ENCODE measurements at places on chromosomes 5 and 9.

- no peak for DNase-seq
Measured at GRCh38 chr9:92257327-92257726, 36.2 kb downstream of the IARS1 start.

DNA sequence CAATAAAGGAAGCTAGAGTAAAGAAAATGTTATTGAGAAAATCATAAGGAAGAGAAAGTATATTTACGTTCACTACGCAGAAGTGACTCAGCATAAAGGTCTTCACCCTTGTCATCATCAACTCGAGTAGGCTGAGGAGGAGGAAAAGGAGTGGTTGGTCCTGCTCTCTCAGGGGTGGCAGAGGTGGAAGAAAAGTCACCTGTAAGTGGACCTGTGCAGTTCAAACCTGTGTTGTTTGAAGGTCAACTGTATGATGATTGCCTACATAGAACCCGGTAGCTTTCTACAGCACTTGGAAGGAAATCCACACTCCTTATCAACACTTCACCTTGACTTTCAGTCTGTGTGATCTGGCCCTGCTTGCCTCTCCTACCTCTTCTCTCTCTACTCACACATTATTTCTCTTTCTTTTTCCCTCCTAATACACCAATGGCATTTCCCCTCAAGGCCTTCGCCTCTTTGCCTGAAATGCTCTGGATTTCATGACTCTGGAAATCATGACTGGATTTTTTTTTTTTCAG lies 109.3 kb upstream of the CPEB4 start:
- DNase-seq: no peak

DNA sequence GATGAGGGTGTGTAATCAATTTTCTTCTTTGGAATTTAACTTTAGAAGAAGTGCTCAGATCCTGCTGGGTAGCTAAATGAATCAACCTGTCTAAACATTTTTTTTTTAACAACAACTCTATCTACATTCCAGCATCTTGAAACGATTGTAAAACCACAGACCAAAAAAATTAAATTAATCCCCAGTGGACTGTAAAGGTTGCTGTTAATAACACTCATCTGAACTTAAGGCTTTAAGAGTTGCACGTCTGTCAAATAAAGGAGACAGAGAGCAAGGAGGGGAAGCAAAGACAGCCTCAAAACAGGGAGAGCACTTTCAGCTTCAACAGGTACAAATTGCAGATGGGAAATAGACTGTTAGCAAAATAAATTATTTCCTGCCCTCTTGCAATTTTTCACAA lies 548.5 kb downstream of the DTWD2 start:
- no peak for DNase-seq

DNA sequence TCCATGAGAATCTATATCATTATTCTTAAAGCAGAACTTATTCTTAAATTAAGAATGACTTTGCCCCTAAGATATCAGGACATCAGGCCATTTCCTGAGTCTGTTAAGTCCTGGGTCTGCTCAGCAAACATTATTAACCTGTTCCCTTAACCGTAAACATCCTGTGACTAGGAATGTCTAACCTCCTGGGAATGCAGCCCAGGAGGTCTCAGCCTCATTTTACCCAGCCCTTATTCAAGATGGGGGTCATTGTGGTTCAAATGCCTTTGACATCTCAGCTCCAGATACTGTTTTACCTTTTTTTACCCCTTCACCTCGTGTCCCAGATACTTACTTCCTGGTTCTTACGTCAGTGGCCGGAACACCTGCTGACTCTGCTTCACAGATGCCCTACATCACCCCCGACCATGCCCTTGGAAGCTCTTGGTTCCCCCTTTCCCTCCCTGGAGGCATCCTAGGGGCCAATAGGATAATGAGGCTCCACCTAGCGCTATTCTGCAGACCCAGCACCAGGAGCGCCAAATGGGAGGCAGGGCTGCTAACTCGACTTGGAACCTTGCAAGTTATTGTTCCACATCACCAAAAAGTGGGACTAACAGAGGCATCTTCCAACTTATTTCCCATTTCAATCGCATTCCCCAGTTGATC lies 182.5 kb downstream of the MED10 start:
- no peak for DNase-seq

DNA sequence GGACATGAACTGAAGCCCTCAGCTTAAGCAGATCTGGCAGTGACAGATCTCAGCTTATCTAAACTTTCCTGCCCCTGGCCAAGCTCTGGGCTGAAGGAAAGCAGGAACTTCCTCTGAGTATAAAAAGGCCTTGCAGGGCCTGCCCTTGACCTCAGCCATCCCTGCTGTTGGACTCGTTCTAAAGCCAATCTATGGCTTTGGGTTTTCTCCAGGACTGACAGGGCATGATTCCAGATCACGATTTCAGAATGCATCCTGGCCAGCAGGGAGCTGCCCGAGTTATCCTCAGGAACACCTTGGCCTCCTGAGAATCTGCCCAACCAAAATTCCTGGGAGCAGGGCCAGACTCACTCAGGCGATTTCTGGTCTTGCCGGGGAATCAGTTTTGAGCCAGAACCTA lies 502.7 kb downstream of the TLE4 start:
- DNase-seq: no peak
